ENCODE measurements at places on chromosomes 1 and 21.

DNA sequence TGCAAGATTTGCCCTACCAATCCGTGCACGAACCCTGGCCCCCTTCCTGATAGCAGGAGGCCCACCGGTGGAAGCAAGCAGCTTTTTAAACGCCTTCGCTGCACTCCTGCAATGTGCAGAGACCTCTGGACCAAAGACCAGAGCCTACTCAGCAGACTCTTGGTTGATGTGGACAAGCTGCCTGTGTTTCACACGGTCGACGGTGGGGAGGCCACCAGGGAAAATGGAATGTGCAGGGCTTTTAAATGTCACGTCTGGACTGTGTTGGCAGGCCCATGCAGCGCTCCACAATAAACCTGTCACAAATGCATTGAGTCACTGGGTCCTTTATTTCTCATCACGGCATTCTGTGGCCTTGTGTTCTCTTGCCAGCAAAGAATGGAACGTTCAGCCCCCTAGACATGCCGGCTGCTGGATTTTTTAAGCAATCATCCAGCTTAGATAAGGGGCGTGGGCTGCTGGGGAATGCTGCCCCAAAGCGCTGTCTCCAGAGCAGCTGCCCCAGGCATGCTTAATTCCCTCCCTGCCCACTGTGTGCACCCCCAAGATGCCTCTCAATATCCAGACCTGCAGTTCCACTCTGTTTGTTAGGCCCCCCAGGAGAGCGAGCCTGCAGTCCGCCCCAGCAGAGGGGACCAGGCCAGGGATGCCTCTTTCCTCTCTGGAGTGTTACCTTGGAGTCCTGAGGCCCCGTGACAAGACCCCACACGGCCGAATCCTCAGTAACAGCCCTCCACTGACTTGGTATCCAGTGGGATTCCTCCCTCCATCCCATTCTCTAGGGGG is 71.3 kb downstream of the ATP5PO start:
- DNase-seq: no peak

GRCh38 chr1:6028042-6028850 is 17.4 kb upstream of the KCNAB2 start:
- DNase-seq: no peak

- DNase-seq: no peak
Observed at GRCh38 chr1:230285351-230285750, 140.8 kb downstream of the PGBD5 start.

DNA sequence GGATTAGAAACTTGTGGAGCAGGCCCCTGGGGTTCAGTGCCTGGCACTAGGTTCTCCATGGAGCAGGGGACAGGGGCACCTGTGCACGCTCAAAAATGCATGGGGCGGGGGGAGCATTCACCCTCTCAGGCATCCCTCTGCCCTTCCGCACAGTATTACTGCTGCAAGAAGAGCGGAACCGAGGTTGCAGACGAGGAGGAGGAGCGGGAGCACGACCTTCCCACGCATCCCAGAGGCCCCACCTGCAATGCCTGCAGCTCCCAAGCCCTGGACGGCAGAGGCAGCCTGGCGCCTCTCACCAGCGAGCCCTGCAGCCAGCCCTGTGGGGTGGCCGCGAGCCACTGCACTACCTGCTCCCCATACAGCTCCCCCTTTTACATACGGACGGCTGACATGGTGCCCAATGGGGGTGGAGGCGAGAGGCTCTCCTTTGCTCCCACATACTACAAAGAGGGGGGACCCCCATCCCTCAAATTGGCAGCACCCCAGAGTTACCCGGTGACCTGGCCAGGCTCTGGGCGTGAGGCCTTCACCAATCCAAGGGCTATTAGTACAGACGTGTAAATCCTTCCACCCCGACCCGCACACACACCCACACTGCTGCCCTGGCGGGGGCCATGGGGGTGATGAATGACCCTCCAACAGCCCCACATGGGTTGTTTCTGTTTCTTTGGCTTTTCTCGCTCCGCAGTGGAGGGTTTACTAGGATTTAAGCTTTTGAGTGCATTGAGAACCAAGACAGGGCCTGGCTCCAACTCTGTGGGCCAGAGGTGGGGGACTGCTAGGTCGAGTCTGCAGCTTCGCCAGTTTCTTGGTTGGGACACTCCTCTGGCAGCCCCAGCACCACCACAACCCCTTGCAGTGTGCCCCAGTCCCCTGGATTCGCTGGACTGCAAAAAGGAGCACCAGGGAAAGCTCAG is 63.7 kb downstream of the TOR1AIP2 start:
- DNase-seq: no peak

DNA sequence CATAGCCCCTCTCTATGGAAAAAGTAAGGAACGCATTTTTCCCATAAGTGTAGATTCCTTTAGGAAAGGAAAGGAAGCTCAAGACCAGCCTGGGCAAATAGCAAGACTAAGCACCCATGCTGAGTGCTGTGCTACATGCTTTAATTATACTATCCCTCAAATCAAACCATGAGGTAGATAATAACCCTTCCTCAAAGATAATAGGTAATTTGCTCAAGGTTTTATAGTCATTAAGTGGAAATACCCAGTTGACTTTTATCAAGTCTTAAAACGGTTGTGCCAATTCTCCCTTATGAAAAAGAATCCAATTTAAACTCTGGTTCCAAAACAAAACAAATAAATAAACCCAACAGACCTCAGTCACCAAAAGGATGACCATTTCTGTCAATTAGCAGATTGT is 3.4 kb downstream of the KIAA0319L start:
- DNase-seq: no peak

- no peak for DNase-seq
Observed at GRCh38 chr1:44970317-44970716, 16.1 kb downstream of the EIF2B3 start.

DNA sequence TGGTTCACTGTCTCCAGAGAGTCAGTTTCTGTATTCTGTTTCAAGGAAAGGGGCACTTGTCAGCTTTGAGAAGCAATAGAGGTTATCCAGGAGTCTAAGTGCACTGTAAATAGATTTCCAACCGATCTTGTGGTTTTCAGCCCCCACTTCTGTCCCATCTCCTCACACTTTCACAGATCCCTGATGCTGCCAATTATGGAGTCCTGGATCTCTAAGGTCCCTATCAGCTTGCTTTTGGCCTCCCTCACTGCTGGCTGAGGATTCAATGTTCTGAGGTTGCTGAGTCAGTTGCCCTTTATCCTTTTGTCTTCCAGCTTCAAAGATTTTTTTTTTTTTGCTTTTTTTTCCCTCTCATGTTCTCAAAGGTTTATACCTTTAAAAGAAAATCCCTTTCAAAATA is 98.4 kb downstream of the DIRAS3 start:
- DNase-seq: no peak

GRCh38 chr1:33014464-33015163 is 22.1 kb downstream of the AK2 start:
- DNase-seq: no peak

DNA sequence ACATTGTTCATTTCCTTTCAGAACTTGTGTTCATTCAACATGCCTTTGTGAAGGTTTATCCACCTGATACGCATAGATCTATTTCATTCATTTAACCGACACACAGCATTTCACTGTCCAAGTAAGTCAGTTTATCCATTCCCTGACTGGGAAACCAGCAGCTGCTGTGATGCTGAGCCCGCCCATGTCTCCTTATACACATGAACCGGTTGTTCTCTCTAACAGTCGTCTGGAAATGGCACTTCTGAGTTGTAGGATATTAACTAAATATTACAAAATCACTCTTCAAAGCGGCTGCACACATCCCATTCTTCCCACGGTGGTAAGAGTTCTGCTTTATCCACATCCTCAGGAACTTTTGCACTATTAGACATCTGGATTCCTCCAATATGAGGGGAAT is 71.1 kb downstream of the NPHP4 start:
- DNase-seq: no peak

GRCh38 chr1:113255720-113256347 is 134.5 kb upstream of the MAGI3 start:
- DNase-seq: no peak

GRCh38 chr1:233667741-233668140 is 53.8 kb downstream of the KCNK1 start:
- DNase-seq: no peak

DNA sequence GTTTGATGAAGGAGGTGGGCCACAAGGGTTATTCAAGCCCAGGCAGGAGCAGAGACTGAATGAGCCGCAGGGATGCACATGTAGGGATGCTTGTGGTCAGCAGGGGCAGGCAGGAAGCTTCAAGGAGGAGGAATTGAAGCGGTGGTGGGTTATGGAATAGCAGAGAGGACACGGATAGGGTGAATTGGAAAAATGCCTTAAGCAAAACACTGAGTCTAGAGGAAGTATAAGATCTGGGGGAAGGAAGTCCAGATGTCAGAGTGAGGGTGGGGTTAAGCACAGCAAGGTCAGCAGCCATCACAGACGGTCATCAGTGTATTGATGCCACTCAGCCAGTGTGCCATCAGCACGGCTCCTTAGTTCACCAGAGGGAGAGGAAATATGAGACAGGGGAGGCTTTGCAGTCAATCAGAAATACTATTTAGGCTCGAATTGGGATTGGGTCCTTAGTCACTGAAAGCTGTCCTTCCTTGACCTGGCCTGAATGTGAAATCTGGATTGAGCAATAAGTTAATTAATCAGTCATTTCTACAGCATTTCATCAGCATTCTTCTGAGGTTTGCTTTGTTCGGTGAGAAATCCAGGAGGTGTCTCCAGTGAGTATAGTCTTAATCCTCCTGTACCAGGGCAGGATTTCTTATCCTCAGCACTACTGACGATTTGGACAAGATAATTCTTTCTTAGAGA is 6.0 kb upstream of the LCE1F start:
- DNase-seq: no peak

- DNase-seq: no peak
Observed at GRCh38 chr1:1827089-1827848, 49.0 kb upstream of the NADK start.

DNA sequence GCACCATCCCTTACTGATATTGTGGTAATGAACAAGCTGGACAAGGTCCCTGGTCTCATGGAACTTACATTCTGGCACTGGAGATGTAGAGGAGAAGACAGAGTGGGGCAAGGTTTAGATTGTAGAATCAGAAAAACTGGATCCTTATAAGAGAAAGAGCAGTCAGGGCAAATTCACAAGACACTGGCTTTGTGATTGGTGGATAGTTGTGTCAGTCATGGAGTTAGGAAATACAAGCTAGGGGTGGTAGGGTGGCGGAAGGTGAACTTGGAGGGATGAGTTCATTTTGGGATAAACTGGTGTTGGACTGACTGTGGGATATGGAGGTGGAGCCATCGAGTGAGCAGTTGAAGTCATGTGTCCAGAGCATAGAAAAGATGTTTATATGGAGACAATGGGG is 3.7 kb upstream of the TLR5 start:
- no peak for DNase-seq

- no peak for DNase-seq
Observed at GRCh38 chr1:179251675-179252074, 22.2 kb upstream of the ABL2 start.

GRCh38 chr1:89453123-89453972 is 71.3 kb upstream of the LRRC8B start:
- no peak for DNase-seq

DNA sequence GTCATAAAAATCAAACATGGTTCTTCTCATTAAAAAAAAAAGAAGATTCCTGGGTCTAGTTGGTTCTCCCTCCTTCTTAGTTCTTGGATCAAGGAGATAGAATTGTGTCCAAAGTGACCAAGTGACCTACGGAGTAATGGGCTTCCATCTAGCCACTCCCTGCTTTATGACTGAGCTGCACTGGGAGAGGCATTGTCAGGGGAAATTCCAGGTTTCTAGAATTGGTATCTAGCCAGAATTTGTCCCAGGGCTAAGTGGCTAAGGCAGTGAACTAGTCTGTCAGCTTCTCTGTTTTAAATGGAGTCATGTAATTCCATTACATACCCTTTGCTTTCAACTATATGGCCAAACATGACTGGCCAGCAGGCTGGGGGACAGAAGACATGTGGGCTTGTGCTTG is 40.1 kb upstream of the ERG start:
- DNase-seq: no peak

DNA sequence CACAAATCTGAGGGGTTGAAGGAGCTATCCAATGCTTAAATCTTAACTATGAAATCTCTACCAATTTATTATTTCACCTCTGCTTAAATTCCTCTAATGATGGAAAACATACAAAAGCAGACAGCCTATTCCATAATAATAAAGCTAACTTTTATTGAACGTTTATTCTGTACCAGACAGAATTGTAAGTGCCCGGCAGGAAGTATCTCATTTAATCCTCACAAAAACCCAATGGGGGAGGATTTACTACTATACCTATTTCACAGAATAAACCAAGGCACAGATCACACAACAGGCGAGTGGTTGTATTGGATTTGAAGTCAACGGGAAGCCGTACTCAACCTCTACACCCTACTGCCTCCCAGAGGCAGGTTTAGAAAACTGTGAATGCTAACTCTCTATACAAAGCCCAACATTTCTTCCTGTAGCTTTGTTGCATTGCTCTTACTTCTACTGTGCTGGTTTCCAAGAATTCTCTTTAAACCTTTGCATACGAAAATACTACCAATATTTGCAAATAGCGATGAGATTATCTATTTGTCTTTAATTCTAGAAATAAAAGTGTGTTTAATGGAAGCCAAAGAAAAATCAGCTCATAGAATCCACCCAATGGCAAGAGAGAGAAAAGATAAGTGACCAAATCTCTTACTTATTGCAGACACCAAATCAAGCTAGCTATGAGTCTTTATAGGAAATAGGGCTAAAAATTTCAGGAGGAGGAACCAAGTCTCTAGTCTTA is 33.5 kb upstream of the C1orf53 start:
- DNase-seq: peak; percentile 80

DNA sequence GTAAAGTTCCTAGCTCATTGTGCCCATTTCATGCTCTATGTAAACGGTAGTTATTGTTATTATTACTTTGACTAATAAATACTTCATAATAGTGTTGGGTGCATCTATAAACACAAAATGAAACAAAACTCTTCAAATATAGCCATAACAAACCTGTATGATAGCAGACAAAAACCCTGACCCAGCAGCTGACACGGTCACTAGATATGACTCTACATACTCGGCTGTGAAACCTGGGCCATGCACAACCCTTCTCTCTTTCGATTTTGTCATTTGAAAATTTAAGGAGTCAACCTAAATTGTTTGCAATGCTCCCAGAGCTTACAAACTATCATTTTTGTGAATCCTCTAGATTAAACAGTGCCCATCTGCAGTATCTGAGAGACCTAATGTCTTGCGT is 8.0 kb upstream of the RGS13 start:
- DNase-seq: no peak

GRCh38 chr1:3053986-3054385 is 15.0 kb upstream of the PRDM16 start:
- DNase-seq: no peak
